Inflammatory macrophage treated with lipopolysaccharide for 1 hour (primary cell): ENCODE measurements at places on chromosomes 2 and 18.

DNA sequence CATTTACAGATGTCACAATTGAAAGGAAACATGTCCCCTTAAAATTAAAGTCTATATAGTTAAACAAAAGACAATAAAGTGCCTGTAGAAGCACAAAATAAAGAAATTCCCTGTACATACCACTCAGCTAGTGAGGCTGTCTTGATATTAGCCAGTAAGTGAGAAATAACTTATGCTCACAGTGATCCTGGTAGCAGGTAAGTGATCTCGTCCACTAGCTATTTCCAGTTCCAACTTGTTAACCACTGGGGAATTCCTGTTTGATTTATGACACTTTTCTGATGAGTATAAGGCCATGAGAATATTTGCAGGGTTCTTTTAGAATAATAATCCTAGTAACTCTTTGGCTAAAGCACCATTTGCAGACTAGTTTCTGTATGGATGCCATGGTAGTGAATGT is 127.9 kb upstream of the PGAP1 start:
- no peak for DNase-seq

DNA sequence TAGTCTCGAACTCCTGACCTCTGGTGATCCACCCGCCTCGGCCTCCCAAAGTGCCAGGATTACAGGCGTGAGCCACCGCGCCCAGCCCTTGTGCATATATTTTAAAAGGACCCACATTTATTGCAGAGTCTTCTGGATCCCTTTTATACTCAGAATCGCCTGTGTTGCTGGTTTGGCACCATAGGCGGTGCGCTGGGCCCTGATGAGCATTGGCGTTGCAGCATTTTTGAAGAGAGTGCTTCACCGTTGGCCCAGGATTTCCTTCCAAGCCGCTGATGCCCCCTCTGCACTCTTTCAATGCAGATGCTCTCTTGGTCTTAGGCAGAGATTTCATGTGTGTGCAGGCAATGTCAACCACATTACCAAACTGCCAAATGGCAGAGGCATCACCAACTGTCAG is 13.5 kb upstream of the TFCP2L1 start:
- DNase-seq: no peak

DNA sequence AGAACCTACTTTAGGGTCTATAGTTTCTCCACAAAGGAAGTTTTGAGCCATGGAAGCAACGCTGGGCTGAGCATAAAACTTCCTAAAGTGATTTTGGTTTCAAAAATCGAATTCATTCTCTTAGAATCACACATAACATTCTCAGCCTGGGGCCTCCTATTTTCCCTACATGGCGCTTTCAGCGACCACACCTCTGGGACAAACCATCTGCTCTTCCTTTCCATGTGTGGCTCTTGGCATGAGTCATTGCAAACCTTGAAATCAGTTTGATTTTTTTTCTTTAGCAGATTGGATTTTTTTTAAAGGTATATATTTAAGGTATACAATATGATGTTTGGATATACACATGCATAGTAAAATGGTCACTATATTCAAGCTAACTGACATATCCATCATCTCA is 72.5 kb upstream of the APCDD1 start:
- no peak for DNase-seq

DNA sequence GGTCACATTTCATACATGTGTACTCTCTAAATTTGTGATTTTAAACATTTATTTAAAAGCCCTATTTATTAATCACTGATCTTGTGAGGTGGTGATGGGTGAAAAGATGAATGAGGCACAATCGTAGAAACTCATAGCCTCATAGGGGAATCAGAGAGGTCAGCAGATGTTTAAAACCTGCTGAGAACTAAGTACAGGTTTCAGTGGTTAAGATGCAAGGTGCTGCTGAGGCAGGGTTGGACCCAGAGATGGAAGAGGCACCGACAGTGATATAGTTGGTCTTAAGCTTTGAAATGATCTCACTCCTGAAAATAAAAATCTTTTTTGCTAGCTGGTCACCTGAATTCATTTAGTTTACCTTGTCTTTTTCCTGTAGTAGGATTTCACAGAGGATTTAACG is 49.6 kb downstream of the LINC00305 start:
- DNase-seq: no peak

GRCh38 chr2:216073773-216074172 is 7.8 kb downstream of the PECR start:
- DNase-seq: no peak

GRCh38 chr2:63189026-63189425 is 138.4 kb downstream of the OTX1 start:
- DNase-seq: no peak

DNA sequence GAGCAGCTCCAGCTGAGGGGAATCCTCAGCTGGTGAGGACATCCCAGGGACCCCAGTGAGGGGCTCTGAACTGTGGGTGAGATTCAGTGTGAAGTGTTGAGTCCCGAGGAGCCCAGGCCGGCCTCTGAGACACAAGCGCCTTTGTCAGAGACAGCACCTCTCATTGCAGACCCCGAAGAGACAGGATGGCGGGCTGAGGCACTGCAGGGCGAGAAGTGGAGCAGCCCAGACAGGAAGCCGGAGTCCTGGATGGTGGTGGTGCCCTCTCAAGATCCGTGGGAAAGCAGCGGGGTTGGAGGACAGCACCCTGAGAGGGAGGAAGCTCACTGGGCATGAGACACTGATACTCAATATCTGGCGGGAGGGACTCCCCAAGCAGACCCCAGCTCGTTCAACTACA is 49.1 kb upstream of the ID2 start:
- no peak for DNase-seq

- no peak for DNase-seq
Measured at GRCh38 chr2:239954166-239955086, 70.7 kb downstream of the NDUFA10 start.

- no peak for DNase-seq
Measured at GRCh38 chr2:171330155-171330956, 103.4 kb downstream of the METTL8 start.

DNA sequence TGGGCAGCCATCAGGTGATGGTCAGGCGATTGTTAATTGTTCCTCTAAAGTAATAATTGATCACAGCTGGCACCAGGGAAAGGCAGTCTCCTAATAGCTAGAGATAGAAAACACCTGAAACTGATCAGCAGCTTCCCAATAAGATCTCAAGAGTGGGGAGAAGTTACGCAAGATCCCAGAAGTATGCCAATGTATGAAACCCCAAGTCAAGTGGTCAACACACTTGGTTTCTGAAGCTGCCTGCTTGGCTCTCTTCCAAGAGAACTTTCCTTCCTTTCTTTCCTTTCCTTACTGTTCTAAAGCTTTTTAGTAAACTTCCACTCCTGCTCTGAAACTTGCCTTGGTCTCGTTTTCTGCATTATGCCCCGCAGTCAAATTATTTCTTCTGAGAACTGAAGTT is 201.6 kb upstream of the SKOR2 start:
- DNase-seq: no peak

DNA sequence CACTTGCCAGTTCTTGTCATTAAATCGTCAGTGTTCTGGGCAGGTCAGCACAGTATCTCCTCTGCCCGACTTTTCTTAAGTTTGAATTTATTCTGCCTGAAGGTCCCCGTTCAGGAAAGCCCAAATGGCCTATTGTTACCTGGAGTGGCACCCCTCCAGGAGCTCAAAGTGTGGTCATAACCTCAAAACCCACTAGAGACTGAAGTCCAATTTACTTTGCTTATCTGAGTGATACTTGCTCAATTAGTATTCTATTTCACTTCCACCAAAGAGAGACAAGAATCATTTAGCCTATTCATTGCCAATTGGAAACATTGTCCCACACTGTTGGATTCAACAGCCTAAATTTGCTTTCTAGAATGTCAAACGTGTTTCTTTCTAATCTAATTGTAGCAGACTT is 375.3 kb downstream of the LNPK start:
- DNase-seq: no peak

DNA sequence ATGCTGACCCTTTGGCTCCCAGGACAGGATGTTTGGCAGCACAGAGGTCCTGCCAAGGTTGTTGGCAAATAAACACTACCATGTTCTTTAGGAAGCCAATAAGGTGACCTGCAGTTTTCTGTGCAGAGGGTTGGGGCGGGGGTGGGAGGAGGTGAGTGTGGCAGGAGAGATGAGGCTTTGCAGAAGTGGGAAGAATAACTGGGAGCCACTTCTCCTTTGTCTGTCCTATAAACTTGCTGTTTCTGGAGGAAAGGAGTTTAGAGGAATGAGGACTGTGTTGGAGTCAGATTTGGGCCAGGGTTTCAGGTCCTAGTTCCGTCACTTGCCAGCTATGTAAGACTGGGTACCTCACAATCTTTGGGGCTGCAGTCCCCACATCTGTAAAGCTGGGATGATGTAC is 187.6 kb upstream of the SPRED2 start:
- no peak for DNase-seq

DNA sequence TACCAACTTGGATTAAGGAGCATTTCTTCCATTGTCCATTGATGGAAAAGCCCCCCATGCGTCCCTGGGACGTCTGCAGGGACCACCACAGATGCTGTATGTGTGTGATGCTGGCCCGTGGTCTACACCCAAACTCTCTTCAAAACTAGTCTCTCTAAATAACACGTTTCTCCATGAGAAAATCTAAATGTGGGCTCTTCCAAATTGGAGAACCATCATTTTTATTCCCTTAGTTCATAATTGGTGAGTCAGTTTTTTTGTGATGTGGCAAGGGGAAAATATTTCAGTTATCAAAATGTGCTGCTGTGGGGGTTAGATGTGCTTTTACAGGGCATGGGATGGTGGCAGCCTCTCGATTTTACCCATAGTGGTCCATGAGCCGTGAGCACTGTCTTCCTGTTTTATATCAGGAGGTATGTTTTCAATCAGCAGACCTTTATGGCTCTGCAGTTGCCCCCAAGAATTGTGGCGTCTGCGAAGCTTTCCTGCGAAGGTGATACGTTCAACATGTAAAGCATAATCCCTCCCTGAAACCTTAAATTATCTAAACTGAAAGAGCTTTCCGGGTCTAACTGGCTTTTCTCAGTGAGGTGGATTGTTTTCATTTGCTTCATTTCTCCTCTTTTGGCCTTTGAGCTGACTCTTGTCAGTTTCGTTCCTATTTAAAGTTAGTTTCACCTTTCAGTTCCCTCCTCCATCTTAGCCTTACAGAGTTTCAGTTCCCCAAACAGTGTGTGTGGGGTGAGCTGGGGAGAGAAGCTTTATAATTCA is 78.4 kb downstream of the SETBP1 start:
- DNase-seq: peak; percentile 80

DNA sequence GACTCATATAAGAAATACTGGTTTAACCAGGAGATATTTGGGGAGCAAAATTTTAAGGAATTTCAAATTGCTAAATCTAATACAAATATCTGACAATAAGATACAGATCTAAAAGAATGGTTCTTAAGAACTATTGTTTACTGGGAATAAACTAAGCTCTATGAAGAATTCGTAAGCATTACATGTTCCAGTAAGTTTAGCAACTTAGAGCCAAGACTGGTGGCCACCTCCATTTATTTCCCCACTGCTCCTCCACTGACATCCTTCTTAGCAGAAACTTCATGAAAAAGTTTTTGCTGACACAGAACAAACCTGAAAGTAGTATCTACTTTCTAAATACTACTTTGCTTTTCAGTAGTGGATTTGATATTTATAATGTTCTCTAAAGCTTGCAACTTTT is 83.0 kb downstream of the ACSL3 start:
- DNase-seq: no peak

- no peak for DNase-seq
Measured at GRCh38 chr18:10732990-10733389, 207.2 kb downstream of the NAPG start.

DNA sequence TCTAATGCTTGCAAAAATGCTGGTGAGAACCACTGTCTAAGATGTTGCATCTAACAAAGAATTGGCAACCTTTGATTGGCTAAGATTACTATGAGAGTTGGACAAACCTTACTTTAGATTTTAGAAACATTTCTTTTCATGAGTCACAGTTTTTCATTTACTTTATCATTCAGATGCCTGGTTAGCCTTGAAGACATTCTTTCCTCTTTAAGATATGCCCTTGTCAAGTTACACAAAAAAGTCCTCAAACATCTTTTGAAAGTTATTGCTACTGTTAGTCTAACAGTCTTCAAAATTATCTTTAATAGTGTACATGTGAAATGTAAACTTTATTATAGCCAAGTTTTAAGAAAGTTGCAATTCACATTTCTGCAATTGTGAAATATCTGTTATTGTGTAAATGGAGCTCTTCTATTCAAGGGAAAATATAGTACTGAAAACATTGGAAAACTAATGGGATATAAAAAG is 276.3 kb downstream of the RND3 start:
- no peak for DNase-seq

GRCh38 chr2:24163601-24164000 is 11.3 kb upstream of the FAM228A start:
- peak; percentile 25 for DNase-seq

- no peak for DNase-seq
Measured at GRCh38 chr2:99936065-99936464, 206.3 kb downstream of the AFF3 start.

GRCh38 chr2:49306925-49307324 is 152.6 kb upstream of the FSHR start:
- DNase-seq: no peak

- no peak for DNase-seq
Measured at GRCh38 chr18:74243127-74243526, 48.6 kb downstream of the CYB5A start.

GRCh38 chr2:200765995-200766660 is 45.6 kb upstream of the BZW1 start:
- DNase-seq: no peak

- no peak for DNase-seq
Measured at GRCh38 chr2:138029276-138029675, 65.0 kb downstream of the HNMT start.

- no peak for DNase-seq
Measured at GRCh38 chr18:36633961-36634412, 194.8 kb downstream of the TPGS2 start.

GRCh38 chr2:96839875-96840850 is 3.7 kb downstream of the ANKRD23 start:
- no peak for DNase-seq

GRCh38 chr2:11414372-11415124 is 51.4 kb downstream of the E2F6 start:
- no peak for DNase-seq

DNA sequence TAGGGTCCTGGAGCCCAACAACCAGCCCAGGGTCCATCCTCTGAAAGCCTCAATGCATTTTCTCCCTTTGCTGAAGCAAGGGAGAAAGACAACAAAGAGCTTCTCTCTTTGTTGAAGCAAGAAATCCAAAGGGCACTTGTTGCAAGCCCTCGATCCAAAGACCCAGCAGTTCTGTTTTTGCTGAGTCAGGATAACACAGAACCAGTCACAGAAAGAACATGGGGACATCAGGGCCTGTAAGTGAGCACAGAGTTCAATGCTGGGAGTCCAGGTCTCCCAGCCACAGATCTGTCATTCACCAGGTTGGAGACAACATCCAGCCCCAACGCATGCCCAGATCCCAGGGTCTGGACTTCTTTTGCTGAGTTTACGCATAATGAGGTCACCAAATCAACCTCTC is 315.8 kb upstream of the KLHL29 start:
- DNase-seq: no peak
